ENCODE measurements at places on chromosomes 7 and 10.

DNA sequence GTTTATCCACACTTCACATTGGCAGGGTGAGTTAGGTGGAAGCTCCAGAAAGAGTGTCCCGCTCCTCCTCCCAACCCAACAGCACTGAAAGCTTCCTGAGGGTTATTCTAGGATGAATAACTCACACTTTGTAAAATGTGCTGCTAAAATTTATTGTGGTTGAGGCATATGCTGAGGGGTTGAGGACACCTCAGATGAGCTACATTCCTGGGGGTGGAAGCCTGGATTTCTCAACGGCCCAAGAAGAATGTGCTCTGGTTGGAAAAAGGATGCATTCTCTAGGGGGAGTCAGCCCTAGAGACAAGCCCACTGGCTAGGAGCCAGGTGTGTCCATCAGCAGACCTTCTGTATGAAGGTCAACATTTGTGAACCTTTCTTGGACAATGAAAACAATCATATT is 91.5 kb upstream of the PDE1C start:
- no peak for DNase-seq

DNA sequence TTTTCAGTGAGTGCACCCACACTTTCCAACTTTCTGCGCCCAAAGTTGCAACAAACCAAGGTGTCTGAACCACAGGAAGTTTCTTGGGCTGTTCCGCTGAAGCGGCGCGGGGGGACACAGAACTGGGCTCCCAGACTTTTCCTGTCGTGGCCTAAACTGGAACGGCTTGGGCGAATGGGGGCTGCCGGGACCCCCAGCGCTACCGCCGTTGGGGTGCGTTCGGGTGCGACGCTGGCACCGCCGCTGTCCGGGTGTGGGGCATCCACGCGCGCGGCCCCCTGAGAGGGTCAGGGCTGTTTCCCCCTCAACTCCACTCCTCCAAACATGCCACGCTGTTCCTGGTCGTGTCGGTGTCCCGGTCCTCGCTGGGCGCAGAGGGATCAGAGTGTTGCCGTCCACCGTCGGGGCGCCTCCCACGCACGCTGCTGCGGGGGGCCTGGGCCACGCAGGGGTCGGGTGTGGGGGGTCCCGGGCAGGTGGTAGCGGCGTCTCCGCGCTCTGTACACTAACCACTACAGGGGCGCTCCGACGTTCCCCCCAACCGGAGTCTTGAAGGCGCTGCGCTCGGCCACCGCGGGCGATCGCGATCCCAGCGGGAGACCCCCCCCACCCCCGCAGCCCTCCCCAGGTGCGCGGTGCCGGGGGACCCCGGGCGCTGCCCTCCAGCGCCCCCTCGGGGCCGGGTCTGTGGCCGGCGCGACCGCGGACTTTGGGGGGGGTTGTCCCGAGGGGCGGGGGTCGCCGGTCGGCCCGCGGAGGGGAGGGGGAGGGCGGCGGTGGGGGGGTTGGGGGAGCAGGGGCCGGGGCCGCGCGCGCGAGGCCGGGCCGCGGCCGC is 2.2 kb upstream of the CUX1 start:
- DNase-seq, result no peak

- no peak for DNase-seq
Measured at GRCh38 chr7:135980012-135980551, 2.9 kb upstream of the MTPN start.

- no peak for DNase-seq
Measured at GRCh38 chr10:132550366-132551092, 12.9 kb downstream of the INPP5A start.

GRCh38 chr7:119571666-119572065 is 701.3 kb upstream of the KCND2 start:
- DNase-seq, result no peak

DNA sequence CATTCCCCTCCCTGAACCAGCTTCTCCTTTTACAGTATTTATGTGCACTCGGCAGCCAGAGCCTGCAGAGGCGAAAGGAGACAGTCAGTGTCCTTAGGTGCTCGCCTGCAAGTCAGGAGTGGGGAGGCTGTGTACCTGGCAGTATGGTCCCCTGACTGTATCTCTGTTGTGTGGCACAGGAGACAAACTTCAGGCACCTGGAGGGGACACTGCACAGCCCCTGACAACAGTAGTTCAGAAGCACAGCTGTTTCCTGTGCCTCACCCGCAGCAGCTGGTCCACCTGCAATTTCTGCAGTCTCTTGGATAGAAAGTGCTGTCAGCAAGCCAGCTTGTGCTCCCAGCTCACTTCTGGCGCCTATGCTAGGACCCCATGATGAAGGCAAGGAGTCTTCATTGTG is 73.4 kb upstream of the LAMB4 start:
- no peak for DNase-seq

DNA sequence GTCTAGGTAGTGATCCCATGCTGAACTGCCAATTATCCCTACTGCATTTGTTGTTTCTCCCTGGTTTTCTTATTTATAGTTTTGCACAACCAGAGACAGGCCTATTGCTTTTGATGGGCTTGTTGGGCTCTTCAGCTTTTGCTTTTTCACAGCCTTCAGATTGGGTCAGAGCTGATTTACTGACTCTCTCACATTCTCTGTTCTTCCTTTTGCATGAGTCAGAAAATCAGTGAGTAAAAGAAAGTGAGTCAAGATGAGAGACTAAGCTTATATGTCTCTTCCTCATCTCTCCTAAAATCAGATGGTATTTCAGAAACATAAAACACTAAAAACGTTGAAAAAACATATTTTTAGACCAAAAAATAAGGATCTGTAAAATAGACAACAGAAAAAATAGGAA is 1135.4 kb downstream of the XPNPEP1 start:
- no peak for DNase-seq

DNA sequence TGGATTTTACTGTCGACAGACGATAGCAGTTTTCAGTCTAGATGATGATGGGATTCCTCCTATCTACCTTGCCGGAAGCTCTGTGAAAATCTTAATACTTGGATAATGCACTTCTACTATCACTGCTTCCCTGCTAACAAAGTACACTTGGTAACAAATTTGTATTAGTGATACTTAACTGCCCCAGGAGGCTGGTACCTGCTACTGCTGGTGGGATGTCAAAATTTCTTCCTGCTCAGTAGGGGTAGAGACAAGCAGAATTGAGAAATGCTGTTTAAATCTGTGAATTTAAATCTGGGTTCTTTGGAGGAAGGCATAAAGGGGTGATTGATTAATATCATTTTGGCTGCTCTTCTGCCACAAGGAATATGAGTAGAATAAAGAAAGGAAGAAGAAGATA is 99.8 kb upstream of the STRIP2 start:
- no peak for DNase-seq

DNA sequence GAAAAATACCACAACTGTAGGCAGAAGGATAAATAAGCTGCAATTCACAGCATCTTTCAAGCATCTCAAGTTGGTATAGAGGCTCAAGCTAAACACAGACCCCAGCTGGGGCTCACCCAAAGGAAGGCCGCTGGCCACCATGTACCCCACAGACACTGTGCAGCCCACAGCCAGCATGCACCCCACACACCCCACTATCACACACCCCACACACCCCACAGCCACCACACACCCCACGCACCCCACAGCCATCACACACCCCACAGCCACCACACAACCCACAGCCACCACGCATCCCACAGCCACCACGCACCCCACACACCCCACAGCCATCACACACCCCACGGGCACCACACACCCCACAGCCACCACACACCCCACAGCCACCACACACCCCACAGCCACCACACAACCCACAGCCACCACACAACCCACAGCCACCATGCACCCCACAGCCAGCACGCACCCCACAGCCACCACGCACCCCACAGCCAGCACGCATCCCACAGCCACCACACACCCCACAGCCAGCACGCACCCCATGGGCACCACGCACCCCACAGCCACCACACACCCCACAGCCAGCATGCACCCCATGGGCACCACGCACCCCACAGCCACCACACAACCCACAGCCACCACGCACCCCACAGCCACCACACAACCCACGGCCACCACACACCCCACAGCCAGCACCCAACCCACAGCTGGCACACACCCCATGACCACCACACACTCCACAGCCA is 214.7 kb downstream of the DNAJB6 start:
- DNase-seq, result no peak

DNA sequence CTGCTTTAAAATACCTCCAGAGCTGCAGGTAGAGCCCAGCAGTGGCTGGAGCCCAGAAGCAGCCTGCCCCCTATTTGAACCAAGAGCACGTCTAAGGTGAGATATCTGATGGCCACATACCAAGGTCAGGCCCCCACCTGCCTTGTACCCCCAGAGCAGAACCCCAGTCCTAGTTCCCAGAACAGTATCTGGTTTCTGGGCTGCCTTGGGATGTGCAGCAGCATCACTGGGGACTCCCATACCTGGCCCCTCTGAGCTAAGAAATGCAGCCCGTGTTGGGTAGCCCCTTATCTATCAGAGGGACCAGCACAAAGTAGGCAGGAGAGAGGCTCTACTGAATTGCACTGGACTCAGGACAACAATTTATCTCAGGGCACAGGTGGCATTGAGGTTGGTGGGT is 8.9 kb downstream of the SFTPD start:
- no peak for DNase-seq

DNA sequence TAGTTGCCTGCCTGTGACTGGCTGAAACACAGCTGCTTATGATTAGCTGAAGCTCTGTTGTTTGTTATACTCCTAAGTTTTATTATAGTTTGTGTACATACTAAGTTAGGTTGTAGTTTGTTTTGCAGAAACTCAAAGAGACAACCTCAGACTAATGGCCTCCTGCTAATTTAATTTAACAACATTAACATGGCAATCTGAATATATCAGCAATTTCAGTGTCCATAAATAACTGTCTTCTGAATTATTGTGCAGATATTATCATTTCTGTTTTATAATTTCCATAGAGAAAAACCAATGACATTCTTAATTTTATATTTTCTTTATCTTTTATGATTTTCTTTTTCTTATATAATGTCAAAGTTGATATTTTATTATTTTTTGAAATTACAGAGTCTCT is 298.1 kb upstream of the PLXDC2 start:
- no peak for DNase-seq

GRCh38 chr7:2956526-2957368 is 86.9 kb downstream of the CARD11 start:
- DNase-seq, result no peak

GRCh38 chr7:117269417-117269816 is 53.4 kb downstream of the WNT2 start:
- no peak for DNase-seq

DNA sequence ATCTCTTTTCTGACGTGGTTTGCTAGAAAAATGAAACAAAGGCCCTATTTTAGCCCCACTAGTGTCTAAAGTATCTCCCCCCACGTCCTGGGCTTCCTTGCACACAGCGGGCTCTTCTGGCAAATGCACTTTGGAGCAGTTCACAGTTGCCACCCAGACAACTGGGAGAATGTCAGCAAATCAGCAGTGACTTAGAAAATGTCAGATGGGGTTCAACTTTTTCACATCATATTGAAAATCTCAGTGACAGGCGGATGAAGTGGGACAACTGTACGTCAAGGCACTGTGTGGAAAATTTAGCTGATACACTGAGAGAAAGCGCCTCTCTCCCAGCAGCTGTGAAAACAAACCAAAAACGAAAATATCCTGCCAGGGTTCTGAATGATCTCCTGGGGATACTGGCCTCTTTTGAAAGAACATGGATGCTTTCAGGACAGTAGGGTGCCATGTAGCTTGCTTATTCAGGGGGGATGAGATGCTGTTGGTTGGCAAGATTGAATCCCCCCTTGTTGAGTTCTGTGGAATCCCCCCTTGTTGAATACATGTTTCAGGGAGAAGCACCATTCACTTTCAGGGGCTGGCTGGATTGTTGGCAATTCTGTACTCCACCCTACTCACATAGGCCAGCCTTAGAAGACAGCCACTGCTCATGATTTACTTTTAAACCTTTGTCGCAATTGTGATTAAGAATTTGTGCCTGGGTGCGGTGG is 372.8 kb upstream of the CELF2 start:
- no peak for DNase-seq

- DNase-seq, result no peak
Measured at GRCh38 chr10:122861711-122862161, 16.1 kb upstream of the CUZD1 start.

DNA sequence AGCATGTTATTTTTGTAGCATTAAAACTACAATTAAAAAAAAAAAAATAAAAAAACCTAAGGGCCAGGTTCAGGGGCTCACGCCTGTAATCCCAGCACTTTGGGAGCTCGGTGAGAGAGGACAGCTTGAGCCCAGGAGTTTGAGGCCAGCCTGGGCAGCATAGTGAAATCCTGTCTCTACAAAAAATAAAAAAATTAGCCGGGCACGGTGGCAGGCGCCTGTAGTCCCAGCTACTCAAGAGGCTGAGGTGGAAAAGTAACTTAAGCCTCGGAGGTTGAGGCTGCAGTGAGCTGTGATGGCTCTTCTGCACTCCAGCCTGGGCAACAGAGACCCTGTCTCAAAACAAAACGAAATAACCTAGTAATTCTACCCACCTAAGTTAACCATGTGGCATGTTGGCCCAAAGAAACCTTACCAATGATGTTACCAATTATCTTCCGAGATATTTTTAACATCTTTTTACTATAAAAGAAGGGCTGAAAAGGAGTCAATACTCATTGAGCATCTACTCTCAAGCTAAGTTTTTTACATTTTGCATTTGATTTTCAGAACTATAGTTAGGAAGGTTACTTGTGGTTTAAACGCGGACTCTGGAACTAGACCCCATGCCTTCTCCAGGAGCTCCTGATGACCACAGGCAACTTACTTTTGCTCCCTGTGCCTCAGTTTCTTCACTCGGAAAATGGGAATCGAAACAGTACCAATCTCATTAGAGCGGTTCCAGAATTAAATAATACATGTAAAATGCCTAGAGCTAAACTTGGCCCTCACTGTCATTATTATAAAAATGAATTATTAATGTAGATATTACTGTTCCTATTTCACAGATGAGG is 1.4 kb downstream of the ITGB1 start:
- DNase-seq, result no peak

DNA sequence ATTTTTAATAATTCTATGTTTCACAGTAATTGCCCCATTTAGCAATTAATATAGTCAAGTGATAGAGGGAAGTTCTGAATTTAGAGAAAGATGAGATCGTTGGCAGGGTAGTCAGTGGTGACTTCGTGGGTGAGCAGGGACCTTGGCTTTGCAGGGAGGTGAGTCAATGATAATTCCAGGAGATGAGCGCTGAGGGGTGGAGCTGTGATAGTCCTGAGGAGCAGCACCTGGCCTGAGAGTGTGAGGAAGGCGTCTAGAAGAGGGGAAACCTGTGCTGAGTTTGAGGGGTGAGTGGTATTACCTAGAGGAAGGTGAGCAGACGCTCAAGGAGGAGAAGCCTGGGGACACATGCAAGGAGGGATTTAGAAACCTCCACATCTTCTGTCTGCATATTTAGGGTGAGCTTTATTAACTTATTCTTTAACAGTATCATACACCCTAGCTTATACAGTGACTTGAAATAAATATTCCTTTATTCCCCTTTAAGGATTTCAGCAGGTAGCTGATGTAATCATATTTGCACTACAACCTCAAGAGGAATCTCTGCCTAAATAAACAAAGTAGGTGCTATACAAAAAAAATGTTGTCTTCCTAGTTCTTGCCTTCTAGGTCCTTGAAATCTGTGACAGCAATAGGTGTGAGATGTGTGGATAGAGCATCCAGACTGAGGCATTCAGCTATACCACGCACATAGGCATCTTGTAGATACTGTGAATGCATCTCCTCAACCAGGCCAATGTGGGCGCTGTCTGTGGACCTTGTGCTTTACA is 2.1 kb upstream of the TRIL start:
- DNase-seq, result no peak

GRCh38 chr10:8998751-8999150 is 944.3 kb downstream of the GATA3 start:
- no peak for DNase-seq

- no peak for DNase-seq
Measured at GRCh38 chr7:134695321-134695860, 48.7 kb downstream of the BPGM start.

- DNase-seq, result no peak
Measured at GRCh38 chr7:20394284-20394683, 63.6 kb downstream of the ITGB8 start.
